ENCODE measurements at places on chromosomes 13 and 19.

DNA sequence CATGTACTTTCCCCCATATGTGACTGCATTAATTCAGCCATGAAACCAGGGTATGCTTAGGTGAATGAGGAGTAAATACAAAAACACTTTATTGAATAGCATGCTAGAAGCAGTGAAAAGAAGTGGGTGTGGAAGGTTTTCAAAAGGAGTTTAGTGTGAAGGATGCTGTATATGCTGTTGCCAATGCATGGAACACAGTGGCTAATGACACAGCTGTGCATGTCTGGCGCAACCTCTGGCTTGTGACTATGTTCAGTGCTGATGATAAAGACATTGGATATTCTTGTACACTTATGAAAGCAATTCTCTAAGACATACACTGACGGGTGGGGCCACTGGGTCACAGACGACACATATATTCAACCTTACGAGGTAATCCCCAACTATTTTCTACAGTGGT, 55.2 kb downstream of the SOX21 start:
- no peak for DNase-seq

- no peak for DNase-seq
These were observed at the start of gene CNOT3 for GRCh38 chr19:54137699-54138488. TSS of gene CNOT3 (plus strand) at chr19:54137762. CDS start at chr19:54142979, 5,217 bp downstream.

GRCh38 chr19:46369817-46370216, 22.9 kb downstream of the PPP5C start:
- DNase-seq: no peak

GRCh38 chr13:27027086-27027667, 144.4 kb downstream of the USP12 start:
- no peak for DNase-seq

DNA sequence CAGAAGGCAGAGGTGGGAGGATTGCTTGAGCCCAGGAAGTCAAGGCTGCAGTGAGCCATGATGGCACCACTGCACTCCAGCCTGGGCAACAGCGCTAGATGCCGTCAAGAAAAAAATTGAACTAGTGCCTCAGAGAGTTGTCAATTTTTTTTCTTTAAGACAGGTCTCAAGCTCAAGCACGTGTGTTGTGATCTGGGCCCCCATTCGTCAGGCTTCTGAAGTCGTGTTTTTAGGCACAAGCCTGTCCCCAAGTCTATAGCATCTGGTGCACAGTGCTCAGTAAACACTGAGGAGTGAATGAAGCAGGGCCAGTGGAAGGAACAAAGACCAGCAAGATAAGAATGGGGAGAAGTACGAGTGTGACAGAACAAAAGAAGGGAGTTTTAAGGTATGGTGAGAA, 23.7 kb upstream of the LAMP1 start:
- no peak for DNase-seq

- DNase-seq: no peak
These were observed at the start of gene CEACAM8 for GRCh38 chr19:42594617-42595489. TSS of gene CEACAM8 (minus strand) at chr19:42594924. CDS start at chr19:42594828, 96 bp downstream.

DNA sequence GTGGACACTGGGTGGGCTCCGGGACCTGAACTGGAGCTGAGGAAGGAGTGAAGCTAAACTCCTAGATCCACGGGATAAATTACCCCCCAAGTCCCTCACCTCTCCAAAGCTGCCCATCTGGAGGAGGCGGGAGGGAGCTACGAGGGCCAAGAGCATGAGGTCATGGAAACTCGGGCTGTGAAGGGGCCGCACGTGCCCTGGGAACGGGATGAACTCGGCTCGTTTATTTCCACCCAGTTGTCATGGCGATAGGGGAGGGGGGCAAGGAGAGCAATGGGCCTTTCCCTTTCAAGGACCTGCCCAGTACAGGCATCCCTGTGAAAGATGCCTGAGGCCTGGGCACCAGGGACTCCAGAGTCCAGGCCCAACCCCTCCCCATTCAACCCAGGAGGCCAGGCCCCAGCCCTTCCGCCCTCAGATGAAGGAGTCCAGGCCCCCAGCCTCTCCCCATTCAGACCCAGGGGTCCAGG, 3.8 kb downstream of the PPP1R12C start:
- peak; percentile 82 for DNase-seq

GRCh38 chr13:46896341-46897137, at the start of gene HTR2A:
TSS of gene HTR2A (minus strand) at chr13:46897053. CDS start at chr13:46895906, 1,147 bp downstream.
- no peak for DNase-seq

All from HFF-Myc (cell line).